CD4-positive, alpha-beta T cell treated with Interleukin-12 subunit alpha and Interleukin-12 subunit beta, for 1 hour (primary cell): ENCODE measurements at places on chromosomes 2 and 18.

GRCh38 chr2:64273524-64274398 lies 129.5 kb upstream of the PELI1 start:
- peak; percentile 9 for DNase-seq

DNA sequence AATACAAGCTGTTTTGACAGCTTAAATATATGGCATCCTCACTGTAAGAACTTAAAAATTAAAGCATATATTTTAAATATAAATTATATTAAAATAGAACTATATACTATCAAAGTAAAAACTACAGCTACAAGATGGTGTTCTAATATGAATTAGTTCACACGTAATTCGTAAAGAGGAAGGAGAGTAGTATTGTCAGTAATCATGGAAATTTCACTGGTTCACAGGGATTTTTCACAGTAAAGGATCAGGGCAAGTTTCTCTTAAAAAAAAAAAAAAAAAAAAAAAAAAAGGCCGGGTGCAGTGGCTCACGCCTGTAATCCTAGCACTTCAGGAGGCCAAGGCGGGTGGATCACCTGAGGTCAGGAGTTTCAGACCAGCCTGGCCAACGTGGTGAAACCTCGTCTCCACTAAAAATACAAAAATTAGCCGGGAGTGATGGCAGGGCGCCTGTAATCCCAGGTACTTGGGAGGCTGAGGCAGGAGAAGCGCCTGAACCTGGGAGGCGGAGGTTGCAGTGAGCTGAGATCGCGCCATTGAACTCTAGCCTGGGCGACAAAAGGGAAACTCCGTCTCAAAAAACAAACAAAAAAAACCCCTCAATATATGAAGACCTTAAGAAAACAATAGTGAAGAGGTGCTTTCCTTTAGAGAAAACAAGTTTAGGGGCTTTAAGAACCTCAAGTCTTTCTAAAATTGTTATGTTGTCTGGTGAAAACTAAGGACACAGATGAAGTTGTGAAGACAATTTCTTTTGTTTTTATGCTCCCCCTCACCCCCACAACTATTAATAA lies 32.5 kb downstream of the PNO1 start:
- peak; percentile 25 for DNase-seq

- DNase-seq, result peak; percentile 72
These were observed 49.9 kb downstream of the LPIN2 start for GRCh38 chr18:2963048-2963447.

DNA sequence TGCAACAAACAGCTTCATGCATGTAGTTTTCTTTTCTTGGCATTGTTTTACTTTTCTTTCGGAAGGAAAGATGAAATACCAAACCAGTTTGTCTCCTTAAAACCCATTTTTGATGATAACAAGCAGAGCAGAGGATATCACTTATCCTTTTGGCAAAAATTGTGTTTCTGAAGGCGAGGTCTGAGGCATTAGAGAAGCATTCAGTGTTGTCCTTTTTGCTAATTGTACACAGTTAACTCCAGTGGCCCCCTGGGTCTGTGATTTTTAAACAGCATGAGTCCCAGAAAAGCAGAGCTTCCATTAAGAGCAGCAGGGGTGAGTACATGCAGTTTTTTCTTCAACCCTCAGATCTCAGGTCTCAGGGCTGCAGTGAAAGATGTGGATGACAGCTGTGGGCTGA lies 41.3 kb downstream of the TTC39C start:
- no peak for DNase-seq

- DNase-seq, result no peak
These were observed 51.9 kb downstream of the LAMA1 start for GRCh38 chr18:7065736-7066135.

- DNase-seq, result no peak
These were observed 78.6 kb upstream of the HPCAL1 start for GRCh38 chr2:10223932-10224720.

GRCh38 chr18:31500051-31500688 lies 2.2 kb downstream of the DSG2 start:
- no peak for DNase-seq

DNA sequence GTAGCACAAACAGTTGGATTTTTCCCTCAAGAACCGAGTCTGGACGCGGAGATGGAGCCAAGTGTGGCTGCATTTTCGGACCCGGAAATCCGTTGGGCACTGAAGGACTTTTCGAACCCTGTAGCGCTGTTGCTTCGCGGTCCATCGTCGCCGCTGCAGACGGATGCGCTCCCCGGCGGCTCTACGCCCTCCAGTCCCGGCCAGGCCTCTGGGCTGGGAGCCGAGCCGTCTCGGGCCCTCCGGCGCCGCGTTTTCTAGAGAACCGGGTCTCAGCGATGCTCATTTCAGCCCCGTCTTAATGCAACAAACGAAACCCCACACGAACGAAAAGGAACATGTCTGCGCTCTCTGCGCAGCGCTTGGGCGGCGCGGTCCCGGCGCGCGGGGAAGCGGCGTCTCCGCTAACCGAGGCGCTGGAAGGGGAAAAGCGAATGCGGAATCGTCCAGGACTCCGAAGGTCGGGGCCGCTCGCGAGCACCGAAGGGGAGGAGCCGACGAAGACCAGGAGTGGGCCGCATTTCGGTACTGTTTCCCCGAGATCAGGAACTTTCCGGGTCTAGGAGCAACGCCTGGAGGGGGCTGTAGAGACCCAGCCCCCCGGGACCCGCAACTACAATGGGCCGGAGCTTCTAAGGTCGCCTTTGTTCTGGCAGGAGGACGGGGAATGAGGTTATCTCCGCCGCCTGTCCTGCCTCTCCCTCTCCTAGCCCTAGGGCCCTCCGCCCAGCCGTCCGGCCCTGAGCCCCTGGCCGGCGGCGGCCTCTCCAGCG lies 3.2 kb downstream of the EMX1 start:
- DNase-seq, result no peak

GRCh38 chr2:29544917-29545316 lies 376.5 kb downstream of the ALK start:
- DNase-seq, result no peak

GRCh38 chr18:22283116-22283395 lies 113.7 kb downstream of the GATA6 start:
- peak; percentile 14 for DNase-seq

DNA sequence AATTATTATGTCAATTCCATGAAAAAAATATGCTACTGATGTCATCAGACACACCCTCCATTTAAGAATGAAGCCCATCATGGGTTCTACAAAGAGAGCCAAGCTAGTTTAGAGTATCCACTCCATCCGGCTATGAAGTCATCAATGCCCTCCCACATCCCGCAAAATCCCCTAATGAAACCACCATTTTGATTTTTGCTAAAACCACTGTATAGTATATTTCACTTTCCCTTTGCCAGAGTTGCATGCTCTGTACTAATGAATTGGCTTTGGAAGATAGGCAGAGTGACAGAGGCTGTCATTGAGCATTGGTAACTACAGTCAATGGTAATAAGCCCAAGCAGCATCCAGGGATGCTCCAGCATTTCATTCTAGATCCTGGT lies 118.6 kb downstream of the ANKRD44 start:
- DNase-seq, result peak; percentile 84

DNA sequence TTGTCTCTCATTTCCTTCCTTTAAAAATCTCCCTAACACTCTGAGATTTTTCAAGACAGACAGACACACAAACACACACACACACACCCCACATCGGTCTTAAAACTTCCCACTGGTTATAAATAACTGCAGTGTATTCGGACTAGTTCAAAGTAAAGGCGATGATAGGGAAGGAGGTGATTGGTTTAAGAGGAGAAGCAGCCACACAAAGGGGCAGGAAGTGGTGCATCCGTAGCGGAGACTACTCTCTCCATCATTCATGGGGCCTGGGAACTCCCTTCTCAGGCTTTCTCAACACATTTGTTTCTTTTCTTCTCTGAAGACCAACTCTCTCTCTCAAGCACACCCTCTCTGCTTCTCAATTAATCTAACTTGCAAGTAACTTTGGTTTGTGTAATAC lies 149.1 kb upstream of the DPP10 start:
- no peak for DNase-seq

- DNase-seq, result peak; percentile 2
These were observed 50.0 kb downstream of the CPO start for GRCh38 chr2:206989311-206989710.

DNA sequence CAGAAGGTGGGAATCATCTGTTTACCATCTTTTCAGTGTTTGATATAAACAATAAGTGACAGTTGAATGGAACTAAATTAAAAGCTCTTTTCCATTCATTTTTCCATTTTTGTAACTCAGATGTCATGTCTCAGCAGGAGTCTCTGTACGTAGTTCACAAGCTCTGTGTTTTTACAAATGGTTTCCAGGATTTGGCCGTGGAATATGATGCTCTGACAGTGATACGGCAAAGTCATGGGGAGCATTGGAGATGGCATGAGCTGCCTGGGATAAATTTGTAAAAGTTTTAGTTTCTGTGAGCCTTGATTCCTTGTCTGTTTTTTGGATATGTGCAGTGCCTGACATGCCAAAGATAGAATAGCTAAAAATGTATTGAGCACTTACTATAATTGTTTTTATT lies 168.1 kb upstream of the SESTD1 start:
- DNase-seq, result no peak

DNA sequence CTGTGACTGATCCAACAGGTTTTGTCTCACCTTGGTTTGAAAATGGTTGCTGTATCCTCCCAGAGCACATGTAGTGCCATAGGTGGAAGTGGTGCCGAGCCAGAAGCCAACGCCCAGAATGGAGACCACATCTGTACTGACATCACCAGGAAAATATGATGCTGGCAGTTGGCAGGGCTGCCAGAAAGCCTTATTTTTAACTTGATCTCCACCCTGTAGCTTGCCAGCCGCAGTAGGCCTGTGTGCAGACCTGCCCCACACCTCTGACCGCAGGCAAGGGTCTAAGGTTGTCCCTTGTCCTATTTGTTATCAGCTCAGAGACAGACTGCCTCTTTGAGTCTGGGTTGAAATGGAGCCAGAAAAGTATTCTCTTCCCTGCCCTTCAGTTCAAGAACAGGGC lies 123.5 kb upstream of the EML6 start:
- DNase-seq, result no peak

GRCh38 chr18:76462326-76462694 lies 32.7 kb downstream of the ZNF516 start:
- no peak for DNase-seq

GRCh38 chr18:53360501-53361443 lies 863.7 kb downstream of the MBD2 start:
- DNase-seq, result no peak

- no peak for DNase-seq
These were observed 30.4 kb downstream of the UPP2 start for GRCh38 chr2:158131919-158132566.

GRCh38 chr2:160977376-160977775 lies 182.9 kb upstream of the TANK start:
- DNase-seq, result no peak

- DNase-seq, result no peak
These were observed 156.6 kb downstream of the TMEFF2 start for GRCh38 chr2:192038110-192038509.
